Renal cortical epithelial cell (primary cell): ENCODE measurements at places on chromosomes 3 and 15. TPM values are rescaled to one million over a fixed set of nuclear protein-coding genes. Genes with fewer than 3 reads are reported as not detected.

TRANK1 gene
- total RNA-seq: 12.7 and 31.1 TPM in 2 replicates

DNA sequence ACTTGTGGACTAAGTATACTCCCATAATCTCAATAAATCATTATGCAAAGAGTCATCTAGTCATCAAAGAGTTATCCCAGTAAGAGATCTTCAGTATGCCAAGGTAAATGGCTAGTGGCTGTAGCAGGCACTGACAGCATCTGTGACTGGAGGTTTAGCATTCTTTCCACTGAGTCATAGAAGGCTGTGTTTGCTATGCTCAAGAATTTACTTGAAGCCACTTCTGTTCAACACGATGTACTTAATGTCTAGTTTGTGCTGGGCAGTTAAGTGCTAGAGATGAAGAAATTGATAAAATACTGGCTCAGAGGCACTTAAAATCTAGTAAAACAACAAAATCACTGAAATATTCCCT is 13.0 kb downstream of the ZBED2 start:
- peak; percentile 97 for DNase-seq

- DNase-seq: no peak
Measured at GRCh38 chr3:127858937-127859336, 36.6 kb upstream of the MGLL start.

DNA sequence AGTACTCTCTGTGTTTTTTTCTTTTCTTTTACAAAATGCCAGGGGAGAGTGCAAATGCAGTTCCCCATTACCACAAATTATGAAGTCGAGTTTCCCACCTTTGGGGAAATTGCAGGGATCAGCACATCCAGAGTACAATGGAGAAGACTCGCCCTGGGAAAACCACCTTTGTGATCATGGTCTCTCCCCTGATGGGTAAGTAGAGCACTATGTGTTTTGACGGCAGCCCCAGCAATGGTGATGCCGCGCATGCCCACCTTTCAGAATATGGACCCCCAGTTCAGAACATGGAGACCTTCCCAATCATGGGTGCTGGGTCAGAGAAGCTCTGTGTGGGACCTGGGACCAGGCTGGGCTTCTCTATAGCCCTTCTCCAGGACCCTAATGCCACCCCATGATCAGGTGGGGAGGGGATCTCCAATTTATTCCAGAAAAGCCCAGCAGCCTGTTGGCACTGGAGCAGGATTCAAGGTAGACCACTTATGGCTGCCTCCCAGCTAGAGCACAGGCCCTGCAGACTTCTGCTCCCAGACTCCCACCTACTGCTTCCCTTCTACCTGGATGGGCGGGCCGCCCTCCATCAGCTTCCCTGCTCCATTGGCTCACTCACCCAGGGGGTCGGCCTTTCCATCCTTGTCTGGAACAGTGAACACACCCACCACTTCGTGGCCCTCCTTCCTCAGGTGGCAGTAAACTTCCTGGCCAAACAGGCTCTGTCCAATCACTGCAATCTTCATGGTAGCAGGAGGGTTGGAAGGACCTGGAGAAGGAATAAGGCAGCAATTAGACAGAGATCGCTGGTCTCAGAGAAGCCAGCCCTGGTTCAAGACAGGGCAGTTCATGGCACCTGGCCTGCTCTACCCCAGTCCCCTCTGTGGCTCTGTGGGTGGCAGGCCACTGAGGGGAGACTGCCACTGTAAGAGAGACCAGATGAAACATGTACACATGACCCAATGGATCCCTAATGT is 19.9 kb downstream of the ALDH1L1 start:
- no peak for DNase-seq

ATP1B3 gene
- total RNA-seq: 39.8 and 155 TPM in 2 replicates
